HL-60 (cell line): ENCODE measurements at places on chromosomes 7 and 10.
A peak's percentile ranks its signal among the peaks of the same experiment; 100 is the strongest.

GRCh38 chr7:151131592-151132293, 35.8 kb downstream of the GBX1 start:
- no peak for DNase-seq

DNA sequence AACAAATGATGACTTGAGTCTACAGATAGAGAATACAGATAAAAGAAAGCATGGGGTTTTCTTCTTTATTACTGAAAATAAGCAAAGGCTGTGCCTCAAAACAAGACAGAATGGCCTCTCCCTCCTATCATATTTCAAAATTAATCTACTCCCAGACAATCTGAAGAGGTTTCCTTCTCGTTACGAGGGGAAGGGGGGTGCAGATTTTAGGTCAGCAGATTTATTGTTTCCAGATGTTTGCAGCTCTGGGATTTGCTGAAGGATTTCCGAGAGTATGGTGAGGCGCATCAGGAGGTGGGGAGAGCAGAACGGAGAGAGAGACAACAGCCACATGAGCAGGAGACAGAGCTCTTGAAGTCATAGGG, 89.8 kb downstream of the KIAA1549 start:
- no peak for DNase-seq

GRCh38 chr10:7507887-7508726, 97.3 kb upstream of the SFMBT2 start:
- DNase-seq, result peak; percentile 3

DNA sequence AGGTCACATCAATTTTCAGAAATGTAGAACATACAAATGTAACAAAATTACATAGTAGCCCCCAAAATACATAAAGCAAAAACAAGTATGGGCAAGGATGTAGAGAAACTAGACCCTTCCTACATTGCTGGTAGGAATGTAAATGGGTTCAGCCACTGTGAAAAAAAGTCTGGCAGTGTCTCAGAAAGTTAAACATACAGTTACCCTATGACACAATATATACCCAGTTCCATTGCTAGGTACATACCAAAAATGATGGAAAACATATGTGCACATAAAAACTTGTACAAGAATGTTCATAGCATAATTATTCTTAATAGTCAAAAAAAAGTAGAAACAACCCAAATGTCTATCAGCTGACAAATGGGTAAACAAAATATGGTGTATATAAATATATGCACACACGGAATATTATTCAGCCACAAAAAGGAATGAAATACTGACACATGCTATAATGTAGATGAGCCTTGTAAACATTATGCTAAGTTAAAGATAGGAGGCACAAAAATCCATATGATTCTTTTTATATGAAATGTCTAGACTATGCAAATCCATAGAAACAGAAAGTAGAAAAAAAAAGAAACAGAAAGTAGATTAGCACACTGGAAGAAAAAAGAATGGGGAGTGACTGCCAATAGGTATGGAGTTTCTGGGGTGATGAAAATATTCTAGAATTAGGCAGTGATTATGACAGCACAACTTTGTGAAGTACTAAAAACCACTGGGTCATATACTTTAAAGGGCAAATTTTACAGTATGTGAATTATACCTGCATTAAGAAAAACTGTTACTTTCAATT, 13.5 kb downstream of the HERPUD2 start:
- no peak for DNase-seq

DNA sequence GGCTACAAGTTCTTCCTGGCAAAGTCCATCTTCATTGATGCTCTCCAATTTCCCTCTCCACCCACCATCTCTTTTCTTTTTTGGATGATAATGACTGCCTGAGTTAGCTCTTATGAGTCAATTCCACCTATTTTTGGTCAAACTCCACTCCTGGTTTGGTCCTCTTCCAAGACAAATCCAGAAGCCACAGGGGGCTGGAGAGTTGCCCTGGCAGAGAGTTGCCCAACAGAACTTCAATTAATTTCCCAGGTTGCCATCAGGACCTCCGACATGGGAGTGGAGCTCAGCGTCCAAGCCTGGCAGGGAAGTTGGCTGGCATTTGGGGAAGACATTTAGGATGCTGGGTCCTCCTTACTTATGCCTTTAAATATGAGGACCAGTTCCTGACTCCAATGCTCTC, 29.2 kb upstream of the KCNMA1 start:
- DNase-seq, result no peak

- no peak for DNase-seq
These were observed 21.7 kb downstream of the TRIM8 start for GRCh38 chr10:102665904-102666509.

- no peak for DNase-seq
These were observed 155.6 kb downstream of the PKD1L1 start for GRCh38 chr7:47792521-47793121.

GRCh38 chr7:74199551-74200355, 10.1 kb upstream of the LAT2 start:
- no peak for DNase-seq

- peak; percentile 68 for DNase-seq
These were observed 41.5 kb downstream of the PRF1 start for GRCh38 chr10:70561070-70561469.

GRCh38 chr7:138752518-138753149, 45.2 kb upstream of the TMEM213 start:
- no peak for DNase-seq

- no peak for DNase-seq
These were observed 33.2 kb downstream of the ABCC2 start for GRCh38 chr10:99815621-99816020.

- no peak for DNase-seq
These were observed 1019.7 kb upstream of the LRRN3 start for GRCh38 chr7:110071192-110071591.

GRCh38 chr7:15751191-15751701, 64.8 kb upstream of the MEOX2 start:
- no peak for DNase-seq

- DNase-seq, result no peak
These were observed 282.0 kb downstream of the SEC23IP start for GRCh38 chr10:120174491-120174890.

GRCh38 chr7:91567081-91568012, 303.1 kb downstream of the FZD1 start:
- no peak for DNase-seq

DNA sequence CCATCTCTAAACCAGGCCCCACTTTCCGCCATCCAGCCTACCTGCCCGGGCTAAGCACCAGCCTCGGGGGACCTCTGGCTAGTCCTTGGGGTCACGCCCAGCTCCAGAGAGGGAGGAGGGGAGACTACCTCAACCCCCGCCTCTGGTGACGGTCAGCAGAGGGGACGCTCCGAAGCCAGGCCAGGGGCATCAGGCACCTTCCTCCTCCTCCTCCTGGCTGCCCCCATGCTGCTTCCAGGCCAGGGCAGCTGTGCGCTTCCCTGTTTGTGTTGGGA, 4.0 kb upstream of the SMARCD3 start:
- DNase-seq, result no peak
